ENCODE measurements at places on chromosomes 4 and X.

- DNase-seq, result no peak
These were observed 22.5 kb downstream of the PPA2 start for GRCh38 chr4:105451346-105451745.

DNA sequence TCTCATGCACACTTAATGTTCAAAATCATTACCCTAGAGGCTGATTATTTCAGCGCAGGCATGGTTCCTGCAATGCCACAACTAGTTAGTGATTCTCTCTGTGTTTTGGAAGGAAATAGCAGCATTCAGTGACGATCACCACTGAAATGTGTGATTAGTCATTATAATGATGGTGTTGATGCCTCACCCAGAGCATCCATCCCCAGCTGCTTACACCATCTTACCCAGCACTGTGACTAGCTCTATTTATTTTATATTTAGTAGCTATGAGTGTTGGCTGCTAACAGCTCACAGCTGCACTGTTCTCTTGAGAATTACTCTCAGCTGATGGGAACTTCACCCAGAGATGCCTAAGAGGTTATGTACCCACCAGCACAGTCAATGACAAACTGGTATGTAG, 60.5 kb upstream of the TSPAN7 start:
- no peak for DNase-seq

- DNase-seq, result no peak
These were observed 149.0 kb downstream of the POU4F2 start for GRCh38 chr4:146787731-146788130.

- no peak for DNase-seq
These were observed 1.0 kb upstream of the HTR2C start for GRCh38 chrX:114582698-114583395.

DNA sequence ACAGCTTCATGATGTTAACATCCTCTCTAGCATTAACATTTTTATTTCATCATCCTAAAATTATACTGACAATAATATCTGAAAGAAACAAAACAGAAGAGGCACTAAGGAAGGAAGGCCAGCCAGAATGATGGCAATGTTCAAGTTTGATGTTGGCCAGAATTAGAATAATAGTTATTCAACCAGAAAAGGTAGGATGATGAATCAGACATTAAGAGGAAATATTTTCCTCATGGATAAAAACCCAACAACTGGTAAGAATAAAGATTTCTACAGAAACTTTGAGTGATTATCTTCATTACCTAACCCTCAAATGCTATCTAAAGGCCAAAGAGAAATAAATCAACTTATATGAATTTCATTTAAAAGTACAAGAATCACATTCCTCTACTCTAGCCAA, 105.2 kb downstream of the PDE5A start:
- no peak for DNase-seq

- DNase-seq, result no peak
These were observed 21.3 kb upstream of the CXCL6 start for GRCh38 chr4:73815145-73815544.

DNA sequence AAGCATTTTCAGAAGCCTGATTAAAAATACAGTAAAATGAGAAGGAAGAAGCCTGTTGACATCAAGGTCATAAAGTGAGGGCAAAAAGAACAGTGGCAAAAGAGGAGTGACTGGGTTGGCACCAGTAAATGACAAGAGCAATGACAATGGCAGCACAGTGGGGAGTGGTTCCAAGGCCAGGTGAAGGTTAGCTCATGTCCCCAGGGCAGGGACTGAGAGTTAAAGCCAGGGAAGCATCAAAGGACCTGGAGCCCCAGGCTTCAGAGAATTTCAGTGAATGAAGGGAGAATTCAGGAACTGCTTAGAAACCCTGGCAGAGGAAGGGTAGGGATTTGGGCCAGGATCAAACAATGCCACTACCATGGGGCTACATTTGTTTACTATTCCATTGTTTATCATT, 8.8 kb upstream of the PIGA start:
- DNase-seq, result no peak

- no peak for DNase-seq
These were observed 6.9 kb upstream of the HAND2 start for GRCh38 chr4:173536808-173537429.

DNA sequence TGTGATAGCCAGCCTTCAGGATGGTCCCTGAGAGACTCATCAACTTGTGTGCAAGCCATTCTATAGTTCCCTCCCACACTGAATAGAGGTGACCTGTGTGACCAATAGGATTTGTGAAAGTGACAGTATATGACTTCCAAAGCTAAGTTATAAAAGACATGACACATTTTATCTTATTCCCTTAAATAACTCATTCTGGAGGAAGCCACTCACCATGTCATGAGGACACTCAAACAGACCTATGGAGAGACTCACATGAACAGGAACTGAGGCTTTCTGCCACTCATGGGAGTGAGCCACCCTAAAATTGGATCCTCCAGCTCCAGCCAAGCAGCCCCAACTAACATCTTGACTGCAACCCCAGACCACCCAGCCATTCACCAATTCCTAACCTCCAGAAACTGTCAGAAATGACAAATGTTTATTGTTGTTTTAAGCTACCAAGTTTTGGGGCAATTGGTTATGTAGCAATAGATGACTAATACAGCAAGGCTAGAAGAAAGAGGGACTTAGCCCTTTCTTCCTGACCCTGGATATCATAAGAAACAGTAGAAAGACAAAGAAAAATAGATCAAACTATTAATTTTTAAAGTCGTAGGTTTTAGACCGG, 9.0 kb upstream of the CHIC2 start:
- no peak for DNase-seq

DNA sequence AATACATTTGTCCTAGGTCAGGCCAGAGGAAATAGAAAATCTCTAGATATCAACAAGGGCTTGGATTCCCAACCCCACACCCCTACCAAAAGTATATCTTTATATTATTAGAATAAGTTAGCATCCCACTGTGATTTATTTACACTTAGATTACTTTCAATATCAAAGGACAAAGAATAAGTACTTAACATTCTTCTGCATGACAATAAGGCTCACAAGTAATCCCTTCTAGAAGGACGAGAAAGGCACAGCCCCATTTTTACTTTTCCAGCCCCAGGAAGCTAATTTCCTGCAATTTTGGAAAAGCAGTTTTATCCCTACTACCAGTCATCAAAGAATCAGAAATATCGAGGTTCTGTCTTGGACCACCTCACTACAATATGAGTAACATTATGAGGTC, 14.1 kb upstream of the SLITRK2 start:
- DNase-seq, result no peak

DNA sequence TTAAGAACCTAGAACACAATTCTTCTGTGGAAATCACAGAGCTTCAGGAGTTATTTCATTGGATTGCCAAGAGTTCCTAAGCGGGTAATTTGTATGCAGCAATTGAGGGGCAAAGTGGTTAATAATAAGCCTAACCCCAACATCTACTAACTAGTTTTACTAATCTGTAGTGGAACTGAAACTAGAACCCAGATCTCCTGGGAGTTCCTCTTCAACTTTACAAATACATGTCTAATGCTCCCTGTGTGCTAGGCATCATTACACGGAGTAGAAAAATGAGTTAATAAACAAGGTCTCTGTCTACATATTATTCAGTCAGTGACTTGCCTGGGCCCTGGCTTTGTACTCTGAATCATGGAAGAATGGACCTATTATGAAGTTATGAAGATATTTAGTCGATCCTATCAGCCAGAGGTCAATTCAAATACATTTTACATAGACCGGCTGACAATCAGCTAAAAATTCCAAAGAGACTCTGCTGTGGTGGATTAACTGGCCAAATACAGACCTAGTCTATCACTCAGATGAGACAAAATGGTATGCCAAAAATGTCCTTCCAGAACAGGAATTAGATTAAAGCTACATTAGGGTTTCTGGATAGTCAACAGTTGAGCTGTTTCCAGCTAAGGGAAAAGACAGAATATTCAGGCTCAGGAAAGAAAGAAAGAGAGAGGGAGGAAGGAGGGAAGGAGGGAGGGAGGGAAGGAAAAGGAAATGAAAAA, 326.0 kb downstream of the FBXW7 start:
- DNase-seq, result no peak

Measured in natural killer cell (primary cell).